ENCODE measurements at places on chromosomes 11 and 22. TPM values are rescaled to one million over a fixed set of nuclear protein-coding genes. Genes with fewer than 3 reads are reported as not detected.

DNA sequence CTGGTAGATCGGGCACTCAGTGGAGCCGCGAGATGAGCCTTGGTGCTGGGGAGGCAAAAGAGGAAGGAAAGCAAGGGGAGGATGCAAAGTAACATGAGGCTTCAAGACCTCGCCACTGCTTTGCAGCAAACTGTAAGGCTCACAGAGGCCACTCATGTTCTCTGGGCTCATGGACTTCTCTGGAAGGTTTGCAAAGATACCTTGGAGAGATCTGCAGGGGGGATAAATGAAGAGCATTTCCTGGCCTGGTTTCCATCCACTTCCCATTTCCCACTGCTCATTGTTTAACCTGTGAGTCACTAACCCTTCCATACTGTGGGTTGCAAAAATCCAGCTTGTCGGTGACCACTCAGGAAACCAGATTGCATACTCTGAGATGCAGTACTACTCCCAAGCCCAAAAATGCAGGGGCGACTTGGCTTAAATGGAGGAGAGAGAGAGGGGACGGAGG lies 38.5 kb downstream of the OSBP2 start:
- no peak for DNase-seq
- H3K4me1 ChIP-seq, result peaks cover 4% of the 10 kb centered on the region
- no peak overlapping the region for H3K27ac ChIP-seq

DNA sequence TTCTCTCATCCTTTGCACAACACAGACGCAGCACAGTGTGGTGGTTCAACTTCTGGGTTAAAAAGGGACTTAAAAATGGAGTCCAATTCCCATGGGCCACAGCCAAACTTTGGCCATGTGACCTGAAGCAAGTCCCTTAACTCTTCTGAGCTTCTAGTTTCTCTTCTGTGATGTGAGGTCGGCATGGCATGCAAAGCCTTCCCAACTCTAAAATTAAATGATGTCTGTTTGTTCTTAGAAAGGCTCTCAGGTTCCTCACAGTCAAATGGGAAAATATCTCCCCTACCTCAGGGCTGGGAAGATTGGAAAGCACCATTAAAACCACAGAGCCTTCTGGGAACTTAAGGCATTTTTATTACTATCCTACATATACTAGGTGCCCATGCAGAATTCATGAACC lies 38.8 kb downstream of the LGR4 start:
- no peak overlapping the region for H3K4me3 ChIP-seq
- no peak for DNase-seq
- H3K4me1 ChIP-seq, result peaks cover 14% of the 10 kb centered on the region
- no peaks in the 10 kb centered on the region for H3K36me3 ChIP-seq

GRCh38 chr11:12806113-12806512 lies 131.9 kb downstream of the TEAD1 start:
- H3K27me3 ChIP-seq, result no peaks in the 10 kb centered on the region
- no peaks in the 10 kb centered on the region for H3K36me3 ChIP-seq
- peaks cover 74% of the 10 kb centered on the region for H3K4me1 ChIP-seq
- no peak overlapping the region for H3K27ac ChIP-seq
- H3K4me3 ChIP-seq, result no peak overlapping the region

DNA sequence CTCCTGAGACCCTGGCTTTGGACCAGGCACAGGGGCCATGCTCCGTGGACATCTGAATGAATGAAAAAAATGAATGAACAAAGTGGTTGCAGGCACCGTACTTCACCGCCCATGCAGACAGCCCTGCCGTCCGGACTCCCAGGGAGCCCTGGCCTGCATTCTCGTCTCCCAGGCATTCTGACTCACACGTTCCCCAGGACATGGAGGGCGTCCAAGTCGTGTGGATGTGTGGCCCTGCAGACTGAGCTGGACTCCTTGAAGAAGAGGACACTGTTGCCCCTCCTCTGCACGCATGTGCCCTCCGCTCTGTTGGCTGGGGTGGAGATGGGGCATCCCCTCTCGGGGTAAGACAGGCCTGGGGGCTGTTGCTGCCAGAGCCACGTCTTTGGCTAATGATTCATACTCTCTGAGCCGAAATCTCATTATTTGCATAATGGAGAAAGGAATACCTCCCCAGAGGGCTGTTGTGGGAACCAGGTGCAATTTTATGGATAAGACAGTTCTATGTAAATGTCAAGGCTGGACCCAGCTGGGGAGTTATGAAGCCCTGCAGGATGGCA lies 49.7 kb downstream of the RTL6 start:
- no peaks in the 10 kb centered on the region for H3K27me3 ChIP-seq
- DNase-seq, result peak; percentile 92
- H3K36me3 ChIP-seq, result no peaks in the 10 kb centered on the region
- peaks cover 25% of the 10 kb centered on the region for H3K4me1 ChIP-seq
- H3K4me3 ChIP-seq, result no peak overlapping the region

DNA sequence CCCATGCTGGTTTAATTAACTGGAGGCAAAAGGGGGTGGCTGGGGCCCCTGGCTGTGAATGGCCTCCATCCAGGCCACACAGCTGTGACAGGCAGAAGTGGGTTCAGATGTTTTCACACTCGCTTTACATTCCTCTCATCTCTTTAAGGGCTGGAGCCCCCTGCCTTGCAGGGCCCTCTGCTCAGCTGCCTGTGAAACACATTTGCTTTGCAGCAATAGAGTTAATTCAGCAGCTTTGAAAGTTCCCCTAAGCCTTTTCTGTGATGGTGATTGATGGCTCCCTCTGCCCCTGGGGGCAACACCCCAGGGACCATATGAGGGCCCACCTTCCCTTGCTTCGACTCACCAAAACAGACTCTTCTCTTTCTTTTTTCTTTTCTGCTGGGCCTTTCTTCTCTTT lies 139.3 kb downstream of the FEZ1 start:
- H3K36me3 ChIP-seq, result peaks cover 43% of the 10 kb centered on the region
- no peak overlapping the region for H3K4me3 ChIP-seq
- no peak overlapping the region for H3K27ac ChIP-seq
- H3K27me3 ChIP-seq, result no peaks in the 10 kb centered on the region
- peaks cover 27% of the 10 kb centered on the region for H3K4me1 ChIP-seq
- no peak for DNase-seq

Gene LMO2
- total RNA-seq, result 0.70 TPM

Gene PITPNB
- total RNA-seq, result 86.6 TPM

DNA sequence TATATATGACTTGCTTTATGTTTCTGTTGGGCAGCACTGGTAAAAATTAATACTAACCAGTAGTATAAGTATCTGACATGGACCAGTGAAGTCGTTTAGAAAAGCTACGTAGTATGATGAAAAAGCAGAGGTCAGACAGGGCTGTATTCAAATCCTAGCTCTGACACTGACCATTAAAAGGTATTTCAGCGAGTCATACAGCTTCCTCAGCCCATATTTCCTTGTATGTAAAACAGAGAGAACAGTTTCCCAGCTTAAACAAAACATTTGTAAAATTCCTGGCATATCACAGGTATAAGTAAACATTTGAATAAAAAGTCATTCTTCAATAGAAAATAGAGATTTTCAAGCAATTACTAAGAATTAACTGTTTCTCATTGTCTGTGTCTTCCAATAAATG lies 4.2 kb downstream of the NOX4 start:
- H3K4me3 ChIP-seq, result no peak overlapping the region
- peak overlapping the region; percentile 47 for H3K27ac ChIP-seq
- H3K36me3 ChIP-seq, result peaks cover 10% of the 10 kb centered on the region
- no peak for DNase-seq
- H3K4me1 ChIP-seq, result peaks cover 54% of the 10 kb centered on the region

Gene CD248
- total RNA-seq, result 68.7 TPM

DNA sequence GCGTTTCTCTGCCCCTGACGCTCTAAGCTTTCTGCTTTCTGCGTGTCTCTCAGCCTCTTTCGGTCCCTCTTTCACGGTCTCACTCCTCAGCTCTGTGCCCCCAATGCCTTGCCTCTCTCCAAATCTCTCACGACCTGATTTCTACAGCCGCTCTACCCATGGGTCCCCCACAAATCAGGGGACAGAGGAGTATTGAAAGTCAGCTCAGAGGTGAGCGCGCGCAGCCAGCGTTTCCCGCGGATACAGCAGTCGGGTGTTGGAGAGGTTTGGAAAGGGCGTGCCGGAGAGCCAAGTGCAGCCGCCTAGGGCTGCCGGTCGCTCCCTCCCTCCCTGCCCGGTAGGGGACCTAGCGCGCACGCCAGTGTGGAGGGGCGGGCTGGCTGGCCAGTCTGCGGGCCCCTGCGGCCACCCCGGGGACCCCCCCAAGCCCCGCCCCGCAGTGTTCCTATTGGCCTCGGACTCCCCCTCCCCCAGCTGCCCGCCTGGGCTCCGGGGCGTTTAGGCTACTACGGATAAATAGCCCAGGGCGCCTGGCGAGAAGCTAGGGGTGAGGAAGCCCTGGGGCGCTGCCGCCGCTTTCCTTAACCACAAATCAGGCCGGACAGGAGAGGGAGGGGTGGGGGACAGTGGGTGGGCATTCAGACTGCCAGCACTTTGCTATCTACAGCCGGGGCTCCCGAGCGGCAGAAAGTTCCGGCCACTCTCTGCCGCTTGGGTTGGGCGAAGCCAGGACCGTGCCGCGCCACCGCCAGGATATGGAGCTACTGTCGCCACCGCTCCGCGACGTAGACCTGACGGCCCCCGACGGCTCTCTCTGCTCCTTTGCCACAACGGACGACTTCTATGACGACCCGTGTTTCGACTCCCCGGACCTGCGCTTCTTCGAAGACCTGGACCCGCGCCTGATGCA lies at the start of gene MYOD1:
Gene MYOD1, plus strand, starts transcription at position 544 of the 910 bp plus-strand sequence. Its CDS starts 212 bp downstream, at position 756.
- no peak for DNase-seq
- peaks cover 48% of the 10 kb centered on the region for H3K27me3 ChIP-seq
- peaks cover 8% of the 10 kb centered on the region for H3K4me1 ChIP-seq
- no peak within 1 kb of the TSS for H3K27ac ChIP-seq
- H3K36me3 ChIP-seq, result no peaks in the 10 kb centered on the region
- no peak within 1 kb of the TSS for H3K4me3 ChIP-seq

DNA sequence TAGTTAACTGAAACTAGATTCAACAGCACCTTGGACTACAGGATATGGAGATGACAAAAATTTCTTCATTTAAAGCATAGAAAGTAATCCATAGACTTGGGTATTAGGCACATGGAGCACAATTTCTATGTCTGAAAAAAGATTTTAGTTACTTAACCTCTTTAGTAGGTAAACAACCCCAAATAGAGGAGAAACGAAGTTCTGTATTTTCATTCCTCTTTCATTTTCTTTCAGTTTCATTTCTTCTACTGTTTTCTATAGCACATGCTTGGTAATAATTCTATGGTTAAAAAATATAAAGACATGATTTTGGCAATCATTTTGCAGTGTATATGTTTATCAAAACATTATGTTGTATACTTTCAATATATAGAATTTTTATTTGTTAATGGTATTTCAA lies 99.5 kb downstream of the CASP12 start:
- H3K27ac ChIP-seq, result no peak overlapping the region
- H3K4me3 ChIP-seq, result no peak overlapping the region
- peaks cover 1% of the 10 kb centered on the region for H3K4me1 ChIP-seq
- H3K36me3 ChIP-seq, result no peaks in the 10 kb centered on the region
- no peaks in the 10 kb centered on the region for H3K27me3 ChIP-seq

- no peaks in the 10 kb centered on the region for H3K4me1 ChIP-seq
- H3K27ac ChIP-seq, result no peak overlapping the region
- H3K27me3 ChIP-seq, result no peaks in the 10 kb centered on the region
- DNase-seq, result no peak
These were observed 159.0 kb upstream of the ZC3H12C start for GRCh38 chr11:109934151-109934550.

DNA sequence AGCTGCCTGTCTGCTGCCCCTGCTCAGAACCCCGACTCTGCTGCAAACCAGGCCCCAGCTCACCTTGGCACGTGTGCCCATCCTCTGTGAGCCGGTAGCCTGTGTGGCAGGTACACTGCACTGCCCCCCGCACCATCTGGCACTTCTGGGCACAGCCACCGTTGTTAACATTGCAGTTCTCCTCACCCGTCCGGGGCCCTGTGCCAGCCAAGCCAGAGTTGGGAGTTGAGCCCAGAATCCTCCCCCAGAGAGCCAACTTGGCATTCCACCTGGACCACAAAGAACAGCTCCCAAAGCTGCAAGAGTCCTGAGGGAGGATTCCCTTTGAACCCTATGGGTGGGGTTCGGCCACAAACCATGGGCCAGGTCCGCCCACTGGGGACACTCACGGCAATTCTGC lies 22.5 kb downstream of the LRP4 start:
- H3K27ac ChIP-seq, result no peak overlapping the region
- peaks cover 3% of the 10 kb centered on the region for H3K4me1 ChIP-seq

DNA sequence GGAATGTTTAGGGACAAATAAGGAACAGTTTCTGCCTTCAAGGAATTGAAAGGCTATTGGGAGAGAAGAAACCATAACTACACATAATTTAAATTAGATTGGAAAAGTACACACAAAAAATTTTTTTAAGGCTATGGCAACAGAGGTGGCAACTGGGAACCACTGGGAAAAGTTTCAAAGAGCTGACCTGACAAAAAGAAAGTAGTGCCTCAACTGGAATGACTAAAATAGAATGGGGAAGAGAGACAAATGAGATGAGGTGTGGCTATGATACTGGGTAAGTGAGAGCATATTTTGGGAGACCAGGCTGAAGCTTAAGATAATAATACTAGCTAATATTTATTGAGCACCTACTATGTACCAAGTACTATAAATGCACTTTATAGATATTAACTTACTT lies 2.9 kb upstream of the AKIP1 start:
- H3K4me3 ChIP-seq, result no peak overlapping the region
- DNase-seq, result no peak
- peaks cover 58% of the 10 kb centered on the region for H3K4me1 ChIP-seq
- H3K27ac ChIP-seq, result no peak overlapping the region
- no peaks in the 10 kb centered on the region for H3K36me3 ChIP-seq
- H3K27me3 ChIP-seq, result no peaks in the 10 kb centered on the region

Gene SLC5A1
- not detected for total RNA-seq

Gene MS4A12
- total RNA-seq, result not detected

DNA sequence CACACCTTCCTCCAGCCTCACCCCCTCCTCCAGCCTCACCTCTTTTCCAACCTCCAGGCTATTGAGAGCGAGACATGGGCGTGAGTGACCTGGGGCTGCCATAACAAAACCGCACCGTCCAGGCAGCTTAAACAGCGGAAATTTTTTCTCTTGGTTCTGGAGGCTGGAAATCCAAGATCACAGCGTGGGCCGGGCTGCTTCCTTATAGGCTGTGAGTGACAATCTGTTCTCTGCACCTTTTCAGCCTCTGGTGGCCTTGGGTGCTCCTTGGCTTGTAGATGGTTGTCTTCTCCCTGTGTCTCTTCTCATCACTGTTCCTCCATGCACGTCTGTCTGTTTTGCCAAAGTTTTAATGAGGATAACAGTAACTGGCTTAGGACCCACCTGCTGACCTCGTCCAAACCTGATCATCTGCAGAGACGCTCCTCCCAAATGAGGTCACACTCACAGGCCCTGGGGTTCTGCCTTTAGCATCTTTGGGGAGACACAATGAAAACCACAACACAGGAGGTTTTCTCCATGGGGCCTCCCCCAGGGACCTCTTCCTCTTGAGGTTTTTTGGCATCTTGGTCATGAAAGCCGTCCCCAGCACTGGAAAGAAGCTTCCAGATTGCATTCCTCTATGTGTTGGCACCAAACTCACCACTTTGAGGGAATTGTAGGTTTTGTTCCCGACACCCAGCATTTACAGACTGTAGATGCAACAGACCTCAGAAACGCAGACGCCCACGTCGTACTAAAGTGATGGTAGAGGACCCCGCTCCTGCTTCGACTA lies 878.1 kb downstream of the BRD1 start:
- H3K4me3 ChIP-seq, result no peak overlapping the region
- no peak overlapping the region for H3K27ac ChIP-seq
- peak; percentile 42 for DNase-seq
- H3K36me3 ChIP-seq, result no peaks in the 10 kb centered on the region
- no peaks in the 10 kb centered on the region for H3K27me3 ChIP-seq

Measured in osteocyte (in vitro differentiated cells).